ENCODE measurements at places on chromosomes 1 and 21. TPM values are rescaled to one million over a fixed set of nuclear protein-coding genes. Genes with fewer than 3 reads are reported as not detected.

Gene NPHS2
- polyA plus RNA-seq, result not detected

Gene CENPL
- polyA plus RNA-seq, result 10.2 TPM

Gene TEDDM1
- polyA plus RNA-seq, result not detected

Gene C1orf210
- 1.7 TPM for polyA plus RNA-seq

Gene C1orf167
- polyA plus RNA-seq, result not detected

Gene KRTAP13-2
- polyA plus RNA-seq, result not detected

Gene ST3GAL3
- 38.6 TPM for polyA plus RNA-seq

Gene TMEM35B
- polyA plus RNA-seq, result 18.5 TPM

Gene GRIK1
- polyA plus RNA-seq, result 0.75 TPM

Gene LRRC39
- not detected for polyA plus RNA-seq

Gene GPR61
- polyA plus RNA-seq, result 1.6 TPM

Gene LMX1A
- polyA plus RNA-seq, result not detected

Gene PLCH2
- polyA plus RNA-seq, result 5.5 TPM

Gene SPRR2B
- polyA plus RNA-seq, result not detected

Gene GUCA2A
- polyA plus RNA-seq, result not detected

Gene S100A7A
- not detected for polyA plus RNA-seq

Gene KRTAP20-4
- not detected for polyA plus RNA-seq

Gene THAP3
- 28.1 TPM for polyA plus RNA-seq

Gene BSND
- 0.08 TPM for polyA plus RNA-seq

Gene TMEM82
- not detected for polyA plus RNA-seq

Gene MIXL1
- not detected for polyA plus RNA-seq
